ENCODE measurements at places on chromosomes 7 and 10.

DNA sequence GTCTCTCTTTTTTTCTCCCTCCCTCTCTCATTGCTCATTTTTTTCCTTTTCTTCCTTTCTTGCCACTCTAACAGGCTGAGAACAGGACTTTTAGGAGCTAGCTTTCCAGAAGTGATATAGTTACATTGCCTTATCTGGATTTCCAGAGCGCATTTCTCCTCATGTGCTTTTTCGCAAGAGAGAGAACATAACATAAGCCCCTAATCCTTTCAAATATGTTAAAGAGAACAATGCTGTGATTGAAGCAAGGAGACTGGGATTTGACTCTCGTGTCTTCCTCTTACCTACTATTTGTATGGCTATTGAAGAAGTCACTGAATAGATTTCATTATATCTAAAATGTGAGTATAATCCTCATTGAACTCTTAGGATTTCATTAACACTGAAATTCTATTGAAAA, 101.2 kb upstream of the PRPS1L1 start:
- H3K27ac ChIP-seq = no peak overlapping the region
- no peaks in the 10 kb centered on the region for H3K4me1 ChIP-seq
- no peaks in the 10 kb centered on the region for H3K36me3 ChIP-seq
- DNase-seq = no peak
- no peak overlapping the region for H3K4me3 ChIP-seq
- H3K27me3 ChIP-seq = no peaks in the 10 kb centered on the region

- no peak overlapping the region for H3K4me3 ChIP-seq
- no peaks in the 10 kb centered on the region for H3K4me1 ChIP-seq
- H3K27me3 ChIP-seq = no peaks in the 10 kb centered on the region
These were observed 11.2 kb upstream of the WIPF3 start for GRCh38 chr7:29794959-29795629.

DNA sequence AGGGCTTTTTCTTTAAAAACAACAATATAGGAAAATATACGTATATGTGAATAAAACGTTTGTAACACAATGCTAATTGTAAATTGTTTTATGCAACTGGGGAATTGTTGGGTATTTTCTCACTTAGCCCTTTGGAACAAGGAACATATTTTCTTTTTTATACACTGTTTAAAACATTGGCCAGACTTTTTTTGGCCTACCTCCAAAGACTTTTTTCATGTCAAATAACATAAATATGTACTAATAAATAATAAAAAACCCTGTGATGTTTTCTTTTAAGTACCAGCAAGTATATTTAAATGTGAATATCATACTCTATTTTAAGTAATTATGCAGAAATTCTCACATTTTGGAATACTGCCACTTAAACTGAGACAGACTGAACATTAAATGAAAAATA, 15.7 kb downstream of the TMEM106B start:
- no peak for DNase-seq
- peaks cover 38% of the 10 kb centered on the region for H3K36me3 ChIP-seq
- no peak overlapping the region for H3K27ac ChIP-seq
- H3K4me3 ChIP-seq = no peak overlapping the region

- peaks cover 4% of the 10 kb centered on the region for H3K4me1 ChIP-seq
- H3K4me3 ChIP-seq = no peak overlapping the region
- H3K27me3 ChIP-seq = peaks cover 7% of the 10 kb centered on the region
- no peak for DNase-seq
These were observed 140.3 kb upstream of the PFKP start for GRCh38 chr10:2926918-2927660.

DNA sequence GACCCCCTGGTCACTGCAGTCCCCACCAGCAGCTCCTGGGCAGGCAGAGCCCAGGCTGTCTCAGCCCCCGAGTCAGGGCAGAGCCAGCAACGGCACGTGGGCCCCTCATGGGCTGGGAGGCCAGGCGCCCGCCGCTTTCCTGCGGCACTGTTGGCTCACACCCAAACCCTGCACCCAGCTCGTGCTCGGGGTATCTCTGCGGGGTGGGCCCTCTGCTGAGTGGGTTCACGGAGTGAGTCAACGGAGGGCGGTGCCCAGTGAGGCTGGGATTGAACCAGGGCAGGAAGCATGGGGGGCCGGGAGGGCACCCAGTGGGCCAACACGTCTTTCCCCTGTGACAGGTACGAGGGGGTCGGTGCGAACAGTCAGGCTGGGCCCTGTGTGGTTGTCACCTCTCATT, 28.9 kb downstream of the ADAP1 start:
- H3K4me1 ChIP-seq = peaks cover 7% of the 10 kb centered on the region
- peak; percentile 69 for DNase-seq
- H3K4me3 ChIP-seq = no peak overlapping the region
- no peaks in the 10 kb centered on the region for H3K36me3 ChIP-seq
- H3K27me3 ChIP-seq = no peaks in the 10 kb centered on the region
- H3K27ac ChIP-seq = no peak overlapping the region

DNA sequence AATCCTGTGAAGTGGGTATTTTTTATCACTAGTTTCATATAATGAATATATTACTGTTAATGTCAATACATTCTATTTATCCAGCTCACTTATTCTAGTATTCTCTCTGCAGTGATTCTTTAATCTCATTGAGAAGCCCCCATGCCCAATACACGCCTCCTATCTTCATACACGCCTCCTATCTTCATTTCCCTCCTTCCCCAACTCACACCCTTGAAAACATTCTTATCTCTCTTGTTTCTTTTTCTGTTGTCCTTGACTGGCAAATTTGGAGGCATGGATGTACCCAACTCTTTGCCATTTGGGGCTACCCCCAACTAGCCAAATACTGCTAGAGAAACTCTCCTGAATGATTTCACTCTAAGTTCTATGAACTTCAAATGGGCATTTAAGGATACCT, 40.5 kb downstream of the ST8SIA6 start:
- no peak for DNase-seq
- no peaks in the 10 kb centered on the region for H3K27me3 ChIP-seq
- H3K4me1 ChIP-seq = no peaks in the 10 kb centered on the region

All from upper lobe of right lung (tissue), 1 donor.